Urinary bladder (tissue), 4 donors: ENCODE measurements at places on chromosomes 16 and 17. TPM values are rescaled to one million over a fixed set of nuclear protein-coding genes. Genes with fewer than 3 reads are reported as not detected.

CCL4L2 gene
- total RNA-seq: 2.0 TPM

KATNIP gene
- 15.2 TPM for total RNA-seq

GPATCH8 gene
- 63.4 TPM for total RNA-seq

GGA2 gene
- 43.7 TPM for total RNA-seq

CA5A gene
- not detected for total RNA-seq

KRT33B gene
- not detected for total RNA-seq

BCL6B gene
- total RNA-seq: 12.5 TPM

KRT40 gene
- not detected for total RNA-seq

COQ9 gene
- total RNA-seq: 37.0 TPM

TNK1 gene
- 1.2 TPM for total RNA-seq
